ENCODE measurements at places on chromosomes 1 and 21.
A peak's percentile ranks its signal among the peaks of the same experiment; 100 is the strongest.

DNA sequence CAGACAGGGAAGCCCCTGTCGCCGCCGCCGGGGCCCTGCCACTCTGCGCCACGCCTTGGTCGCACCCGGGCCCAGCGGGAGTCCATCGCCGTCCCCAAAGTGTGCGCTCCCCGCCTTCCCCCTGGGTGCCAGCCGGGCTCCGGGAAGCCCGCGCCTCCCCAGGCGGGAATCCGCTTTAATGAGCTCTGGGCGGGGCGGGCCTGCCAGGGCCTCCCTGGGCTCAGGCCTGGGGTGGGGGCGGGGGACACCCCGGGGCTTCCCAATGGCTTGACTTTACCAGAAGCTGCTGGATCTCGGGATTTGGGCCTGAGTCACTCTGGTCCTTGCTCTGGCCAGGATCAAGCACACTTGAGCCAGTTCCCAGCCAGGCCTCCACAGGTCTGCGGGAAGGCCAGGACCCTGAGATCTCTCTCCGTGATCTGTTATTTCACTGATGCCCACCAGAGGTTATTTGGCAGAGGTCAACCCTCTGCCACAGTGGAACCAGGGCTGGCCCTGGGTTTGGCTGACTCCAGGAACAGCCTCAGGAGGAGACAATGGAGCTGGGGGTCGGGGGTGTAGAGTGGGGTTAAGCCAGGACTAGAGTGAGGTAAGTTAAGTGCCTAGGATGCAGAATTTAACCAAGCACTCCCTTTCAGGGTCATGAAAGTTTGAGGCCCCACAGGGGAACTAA is 178.4 kb upstream of the EDN2 start:
- DNase-seq, result no peak

DNA sequence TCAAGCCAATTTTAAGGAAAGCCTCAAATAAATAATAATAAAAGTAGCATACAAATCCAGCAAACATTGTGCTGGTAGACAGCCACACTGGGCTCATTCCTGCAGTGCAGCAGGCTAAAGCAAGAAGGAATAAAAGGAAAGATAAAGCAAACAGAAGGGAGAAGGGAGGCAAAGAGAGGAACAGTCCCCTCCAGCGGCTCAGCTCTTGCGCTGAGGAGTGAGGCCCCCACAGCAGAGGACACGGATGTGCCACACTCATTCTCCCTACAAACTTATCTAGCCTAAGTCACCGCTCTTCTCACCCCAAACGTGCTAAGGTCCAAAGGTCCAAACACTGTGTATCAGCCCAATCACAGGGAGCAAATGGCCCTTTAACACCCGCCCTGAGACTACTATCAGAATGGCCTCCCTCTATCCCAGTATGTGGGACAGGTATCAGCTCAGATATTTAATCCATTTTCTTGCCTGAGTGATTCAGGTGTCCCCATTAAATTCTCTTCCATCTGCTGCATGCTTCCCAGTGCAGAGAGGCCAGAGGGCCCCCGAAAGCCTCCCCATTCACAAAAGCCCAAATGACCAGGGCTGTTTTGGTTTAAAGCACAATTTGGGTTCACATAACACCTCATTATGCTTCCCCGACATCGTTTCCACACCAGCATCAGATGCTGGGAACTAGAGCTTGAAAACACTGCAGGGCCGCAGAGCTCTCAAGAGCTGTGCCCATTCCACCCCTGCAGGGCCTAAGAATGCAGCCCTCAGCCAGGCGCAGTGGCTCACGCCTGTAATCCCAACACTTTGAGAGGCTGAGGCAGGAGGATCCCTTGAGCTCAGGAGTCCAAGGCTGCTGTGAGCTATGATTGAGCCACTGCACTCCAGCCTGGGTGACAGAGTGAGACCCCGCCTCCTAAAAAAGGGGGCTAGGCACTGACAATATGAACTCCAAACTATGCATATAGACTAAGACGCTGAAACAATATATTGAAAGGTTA is 17.8 kb downstream of the CAPZB start:
- DNase-seq, result no peak

- DNase-seq, result no peak
These were observed 69.2 kb upstream of the ARTN start for GRCh38 chr1:43864111-43865045.

- DNase-seq, result no peak
These were observed 4.6 kb upstream of the PLA2G2D start for GRCh38 chr1:20123722-20124455.

- DNase-seq, result no peak
These were observed 21.9 kb downstream of the DISP3 start for GRCh38 chr1:11500881-11501280.

DNA sequence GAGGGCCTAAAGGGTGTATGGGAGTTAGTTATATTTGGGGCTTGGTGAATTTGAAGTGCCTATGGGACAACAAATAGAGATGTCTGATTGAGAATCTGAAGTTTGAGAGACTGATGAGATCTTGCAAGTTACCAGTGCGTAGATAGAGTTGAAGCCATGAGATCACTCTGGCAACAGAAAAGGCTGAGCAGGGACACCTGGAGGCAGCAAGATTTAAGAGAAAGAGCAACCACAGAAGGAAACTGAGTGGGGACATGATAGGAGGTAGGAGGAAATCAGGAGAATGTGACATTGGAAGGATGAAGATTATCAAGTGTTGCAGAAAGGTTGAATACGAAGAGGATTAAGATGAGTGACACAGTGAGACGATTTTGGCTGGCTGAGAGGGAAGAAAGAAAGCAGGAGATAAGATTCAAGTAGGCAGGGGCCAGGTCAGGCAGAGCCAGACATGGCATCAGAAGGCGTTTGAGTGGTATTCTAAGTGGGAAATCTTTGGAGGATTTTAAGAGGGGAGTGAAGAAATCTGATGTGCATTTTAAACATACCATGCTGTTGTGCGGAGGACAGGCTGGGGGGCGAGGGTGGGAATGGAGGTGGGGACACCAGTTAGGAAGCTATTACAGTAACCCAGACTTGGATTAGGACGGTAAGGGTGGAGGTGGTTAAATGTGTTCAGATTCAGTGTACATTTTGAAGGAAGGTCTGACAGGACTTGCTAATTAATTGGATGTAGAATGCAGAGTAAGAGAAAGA is 3.0 kb upstream of the MPL start:
- no peak for DNase-seq

- DNase-seq, result no peak
These were observed at the start of gene EPHA10 for GRCh38 chr1:37764888-37765441. TSS of gene EPHA10 (minus strand) at chr1:37765120. CDS start at chr1:37765066, 54 bp downstream.

GRCh38 chr1:14956579-14957195 is 196.9 kb upstream of the TMEM51 start:
- no peak for DNase-seq

DNA sequence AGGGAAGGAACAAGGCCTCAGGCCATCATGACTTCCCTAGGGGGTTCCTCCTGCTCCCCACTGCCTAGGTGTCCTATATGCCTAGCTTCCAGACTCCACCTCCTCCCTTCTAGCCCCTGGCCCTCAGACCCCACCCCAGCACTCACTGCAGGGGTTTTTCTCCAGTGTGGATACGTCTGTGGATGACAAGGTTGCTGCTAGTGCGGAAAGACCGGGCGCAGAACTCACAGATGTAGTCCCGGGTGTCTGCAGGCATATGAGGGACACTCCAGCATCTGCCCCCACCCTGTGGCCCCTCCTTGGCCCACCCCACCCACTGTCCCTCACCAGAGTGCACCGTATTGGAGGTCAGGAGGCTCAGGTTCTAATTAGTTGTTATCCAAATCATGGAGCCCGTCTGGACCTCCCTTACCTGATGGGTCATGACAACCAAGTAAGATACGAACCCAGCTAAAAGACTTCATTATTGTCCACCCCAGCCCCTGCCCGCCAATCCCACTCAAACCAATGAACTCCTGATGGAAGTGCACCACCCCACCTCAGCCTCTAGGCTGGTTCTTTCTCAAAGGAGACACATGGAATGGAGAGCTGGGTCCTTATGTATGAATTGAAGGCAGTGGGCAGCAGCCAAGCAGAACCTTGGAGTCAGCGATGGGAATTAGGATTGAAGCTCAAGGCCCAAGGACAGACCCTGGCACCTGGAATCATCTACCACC is 8.2 kb downstream of the ZNF692 start:
- DNase-seq, result no peak

DNA sequence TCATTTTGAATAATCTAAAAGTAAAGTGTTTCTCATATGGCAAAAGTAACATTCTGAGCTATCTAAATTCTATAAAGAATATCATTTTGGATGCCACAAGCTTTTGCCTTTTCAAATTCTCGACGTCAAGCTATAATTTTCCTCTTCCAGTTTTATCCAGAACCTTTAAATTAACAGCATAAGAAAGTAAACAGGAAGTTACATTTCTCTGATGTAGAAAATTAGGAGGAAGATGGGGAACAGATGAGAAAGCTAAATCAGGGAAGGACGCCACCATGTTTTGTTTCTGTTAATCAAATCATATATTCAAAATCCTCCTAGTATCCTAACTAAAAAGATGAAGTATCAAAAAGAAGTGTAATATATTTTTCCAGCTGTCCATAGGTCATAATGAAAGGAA is 8.8 kb upstream of the CAMSAP2 start:
- no peak for DNase-seq

GRCh38 chr1:115546846-115547245 is 94.9 kb upstream of the VANGL1 start:
- no peak for DNase-seq

DNA sequence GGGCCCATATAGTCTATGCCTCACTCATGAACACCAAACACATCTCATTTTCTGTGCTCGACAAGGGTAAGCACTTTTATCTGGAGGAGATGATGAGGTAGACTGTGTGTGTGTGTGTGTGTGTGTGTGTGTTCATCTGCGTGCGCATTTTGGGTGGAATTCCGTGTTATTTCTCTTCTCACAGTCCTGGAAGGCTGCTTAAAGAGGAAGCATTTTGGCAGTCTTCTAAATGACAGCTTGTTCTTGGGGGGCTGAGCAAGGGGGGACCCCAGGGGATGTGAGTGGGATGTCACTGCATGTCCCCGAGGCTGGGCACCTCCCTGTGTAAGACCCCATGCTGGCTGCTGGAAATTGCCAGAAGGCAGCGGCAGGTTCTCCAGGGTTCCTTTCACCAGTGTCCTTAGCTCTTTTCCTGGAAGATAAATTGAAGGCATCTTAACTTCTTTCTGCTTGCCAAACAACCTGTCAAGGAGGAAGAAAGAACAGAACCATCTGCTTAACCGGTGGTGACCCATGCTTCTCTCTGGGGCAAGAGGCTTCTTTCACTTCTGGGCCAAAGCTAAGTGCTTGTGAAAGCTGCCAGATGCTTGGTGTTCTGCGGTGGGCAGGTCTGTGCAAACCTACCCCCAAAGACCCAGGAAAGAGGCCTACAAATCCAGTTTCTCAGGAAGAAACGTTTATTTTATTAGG is 9.9 kb upstream of the RD3 start:
- no peak for DNase-seq

DNA sequence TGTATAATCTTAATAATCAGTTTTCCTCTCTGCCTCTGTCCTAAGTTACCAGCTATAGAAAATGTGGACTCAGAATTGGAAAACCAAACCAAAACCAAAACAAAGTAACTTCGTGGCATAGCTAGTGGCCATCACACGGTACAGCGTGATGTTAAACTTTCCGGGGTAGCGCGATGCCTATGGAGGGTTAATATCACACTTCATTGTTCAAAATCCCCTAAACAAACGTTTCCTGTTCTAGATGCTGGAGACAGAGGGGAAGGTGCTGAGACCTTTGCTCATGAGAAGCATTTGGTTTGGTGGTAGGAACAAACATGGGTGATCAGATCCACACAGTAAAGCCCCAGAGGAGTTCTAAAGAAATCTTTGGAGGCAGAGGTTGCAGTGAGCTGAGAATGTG is 4.9 kb downstream of the AADACL4 start:
- DNase-seq, result no peak

DNA sequence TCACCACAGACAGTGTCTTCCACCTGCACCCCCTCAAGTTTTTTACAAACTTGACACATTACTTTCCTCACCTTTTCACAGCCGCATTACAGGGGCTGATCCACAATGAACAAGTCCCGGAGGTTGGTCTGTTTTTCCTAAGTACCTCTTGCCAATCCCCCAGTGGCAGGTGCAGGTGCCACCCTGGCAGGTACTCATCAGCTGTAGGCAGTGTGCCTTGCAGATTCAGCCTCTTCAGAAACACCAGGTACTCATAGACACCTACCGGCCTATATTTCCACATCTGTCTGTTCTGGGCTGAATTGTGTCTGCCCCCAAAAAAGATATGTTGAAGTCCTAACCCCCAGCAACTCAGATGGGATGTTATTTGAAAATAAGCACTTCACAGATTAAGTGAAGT is 81.4 kb upstream of the CNIH3 start:
- DNase-seq, result no peak

DNA sequence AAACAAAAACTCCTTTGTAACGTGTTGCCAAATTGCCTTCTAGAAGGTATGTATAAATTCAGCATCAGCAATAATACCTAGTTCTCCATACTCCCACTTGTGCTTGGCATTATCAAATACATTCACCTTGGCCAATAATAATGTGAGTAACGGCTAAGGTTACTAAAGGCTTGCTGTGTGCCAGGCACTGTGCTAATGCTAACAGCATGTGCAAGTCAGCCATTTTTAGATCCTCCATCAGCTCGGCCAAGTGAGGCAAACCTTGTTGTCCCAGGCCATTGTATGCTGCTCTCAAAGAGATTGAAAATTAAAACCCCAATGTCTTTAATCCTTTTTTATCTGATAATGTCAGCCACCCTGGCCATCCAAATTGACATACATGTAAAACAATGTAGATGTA is 48.1 kb downstream of the STYXL2 start:
- DNase-seq, result no peak

DNA sequence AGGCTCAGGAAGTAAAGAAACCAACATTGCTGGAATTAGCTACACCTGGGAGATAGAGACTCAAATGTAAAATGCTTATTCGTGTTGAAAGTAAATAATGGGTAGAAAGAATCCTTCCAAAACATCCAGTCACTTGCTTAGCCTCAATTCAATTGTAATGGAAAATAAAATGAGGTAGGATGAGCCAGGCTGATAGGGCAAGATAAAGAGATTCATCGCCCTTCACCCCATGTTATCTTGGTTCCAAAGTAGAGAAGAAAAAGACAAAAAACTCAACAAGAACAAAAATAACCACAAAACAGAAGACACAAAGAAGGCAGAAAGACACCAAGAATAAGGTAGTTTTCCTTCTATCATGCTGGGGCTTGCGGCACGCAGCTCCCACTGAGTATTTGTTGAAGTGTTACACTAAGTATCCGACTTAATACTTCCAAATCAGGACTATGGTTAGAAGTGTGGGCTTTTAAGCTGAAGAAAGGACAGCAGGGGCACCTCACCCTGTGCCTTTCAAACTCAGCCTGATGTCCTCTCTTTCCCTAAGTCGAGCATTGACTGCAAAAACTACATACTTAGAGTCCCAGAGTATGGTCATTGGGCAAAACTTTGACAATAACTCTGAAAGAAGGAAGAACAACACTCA is 202.1 kb downstream of the VAV3 start:
- DNase-seq, result no peak

GRCh38 chr1:119327450-119328155 is 41.0 kb upstream of the HAO2 start:
- DNase-seq, result peak; percentile 33

- DNase-seq, result no peak
These were observed 83.3 kb downstream of the TIAM1 start for GRCh38 chr21:31260790-31261189.

GRCh38 chr1:212955098-212955497 is 4.8 kb downstream of the VASH2 start:
- DNase-seq, result no peak
